ENCODE measurements at places on chromosomes 13 and 19.

GRCh38 chr19:16684216-16684615 lies 23.3 kb downstream of the TMEM38A start:
- no peak for DNase-seq

DNA sequence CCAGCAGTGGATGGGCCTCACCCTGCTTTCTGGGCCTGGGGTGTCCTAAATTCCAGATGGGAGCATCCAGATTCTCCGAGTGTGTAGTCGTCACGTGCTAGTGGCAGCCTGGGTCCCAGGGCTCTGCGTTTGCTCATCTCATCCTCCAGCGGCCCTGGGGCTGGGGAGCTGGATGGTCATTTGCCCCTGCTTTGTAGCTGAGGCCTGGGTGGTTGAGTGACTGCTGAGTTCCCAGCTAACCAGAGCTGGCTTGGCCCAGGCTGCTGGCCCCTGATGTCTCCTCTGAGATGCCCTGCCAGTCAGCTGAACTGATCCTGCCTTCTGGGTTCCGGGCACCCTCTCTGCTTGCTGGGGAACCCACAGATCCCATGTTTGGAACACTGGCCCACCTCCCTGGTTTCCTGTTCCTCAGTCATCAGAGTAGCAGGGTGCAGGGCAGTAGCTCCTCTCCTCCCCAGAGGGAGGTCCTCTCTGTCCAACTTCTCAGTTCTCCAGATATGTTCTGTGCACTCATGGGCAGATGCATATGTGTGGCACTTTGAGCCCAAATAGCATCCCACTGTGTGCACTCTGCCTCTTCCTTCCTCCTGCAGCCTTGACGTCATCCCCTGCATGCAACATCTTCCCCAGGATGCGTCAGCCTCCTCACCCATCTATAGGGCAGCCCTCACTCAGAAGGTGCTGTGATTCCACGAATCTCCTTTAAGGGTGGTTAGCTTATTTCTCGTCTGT lies 22.4 kb upstream of the CRTC1 start:
- DNase-seq = no peak

GRCh38 chr13:33509642-33510229 lies 224.2 kb upstream of the STARD13 start:
- DNase-seq = no peak

DNA sequence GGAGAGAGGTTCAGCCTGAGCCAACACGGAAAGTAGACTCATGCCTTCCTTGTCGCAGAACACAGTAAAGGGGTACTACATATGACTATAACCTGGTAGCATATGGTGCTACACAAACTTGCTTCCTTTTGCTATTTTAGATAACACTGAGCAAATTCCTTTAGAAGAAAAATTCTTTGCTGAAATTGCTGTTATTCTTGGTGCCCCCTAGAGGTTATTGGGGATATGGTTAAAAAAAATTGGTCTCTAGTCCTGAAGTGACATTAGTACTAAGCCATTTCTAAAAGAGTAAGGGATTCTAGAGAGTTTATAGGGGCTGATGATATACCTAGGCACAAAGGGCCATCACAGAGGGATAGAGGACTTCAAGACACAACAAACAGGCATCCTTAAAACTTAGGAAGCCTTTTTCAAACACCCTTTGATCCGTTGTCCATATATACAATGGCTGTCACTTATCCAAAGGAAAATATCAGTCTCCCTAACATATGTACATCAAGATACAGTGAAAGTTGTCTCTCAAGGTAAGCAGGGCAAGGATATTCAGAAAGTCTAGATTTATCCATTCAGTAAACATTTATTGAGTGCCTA lies 13.9 kb upstream of the HS6ST3 start:
- no peak for DNase-seq
